ENCODE measurements at places on chromosomes 3 and 15.

DNA sequence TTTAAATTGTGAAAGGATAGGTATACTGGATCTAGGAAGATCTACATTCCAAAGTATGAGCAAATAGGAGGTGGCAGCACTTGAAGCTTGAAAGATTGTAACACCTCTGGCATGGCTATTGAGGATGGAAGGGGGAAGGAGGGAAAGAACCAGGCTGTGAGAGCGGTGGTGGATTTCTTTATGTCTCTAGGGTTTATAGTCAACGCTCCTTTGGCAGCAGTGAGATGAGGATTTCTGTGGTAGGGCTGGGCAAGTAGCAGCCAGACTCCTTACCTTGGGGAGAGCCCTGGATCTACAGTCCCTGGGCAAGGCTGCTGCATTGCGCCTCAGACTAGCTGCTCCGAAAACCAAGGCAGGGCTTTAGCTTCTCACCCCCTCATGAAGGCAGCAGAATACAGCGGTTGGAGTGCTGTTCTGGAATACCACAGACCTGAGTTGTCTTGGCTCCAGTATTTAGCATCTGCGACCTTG, 53.2 kb downstream of the MEF2A start:
- DNase-seq = no peak

GRCh38 chr3:56869157-56869889, 67.6 kb upstream of the ARHGEF3 start:
- DNase-seq = no peak

- DNase-seq = no peak
These were observed 33.4 kb upstream of the PLAAT1 start for GRCh38 chr3:193207290-193208273.

GRCh38 chr15:73335026-73335425, 33.7 kb downstream of the HCN4 start:
- no peak for DNase-seq

GRCh38 chr3:193714523-193715137, 121.6 kb downstream of the OPA1 start:
- DNase-seq = no peak

DNA sequence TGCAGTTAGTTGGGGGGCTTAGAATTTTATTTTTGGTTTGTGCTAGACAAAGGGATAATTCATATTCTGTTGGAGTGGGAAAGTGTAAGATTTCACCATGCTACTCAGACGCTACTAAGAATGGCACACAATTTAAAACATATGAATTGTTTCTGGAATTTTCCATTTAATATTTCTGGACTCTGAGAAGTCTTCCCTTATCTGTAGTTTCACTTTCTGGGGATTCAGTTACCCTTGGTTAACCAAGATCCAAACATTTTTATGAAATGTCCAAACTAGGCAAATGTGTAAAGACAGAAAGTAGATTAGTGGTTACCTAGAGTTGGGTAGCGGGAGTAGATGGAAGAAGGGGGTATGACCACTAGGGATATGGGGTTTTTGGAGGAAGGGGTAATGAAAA, 53.1 kb downstream of the TCF12 start:
- DNase-seq = no peak

DNA sequence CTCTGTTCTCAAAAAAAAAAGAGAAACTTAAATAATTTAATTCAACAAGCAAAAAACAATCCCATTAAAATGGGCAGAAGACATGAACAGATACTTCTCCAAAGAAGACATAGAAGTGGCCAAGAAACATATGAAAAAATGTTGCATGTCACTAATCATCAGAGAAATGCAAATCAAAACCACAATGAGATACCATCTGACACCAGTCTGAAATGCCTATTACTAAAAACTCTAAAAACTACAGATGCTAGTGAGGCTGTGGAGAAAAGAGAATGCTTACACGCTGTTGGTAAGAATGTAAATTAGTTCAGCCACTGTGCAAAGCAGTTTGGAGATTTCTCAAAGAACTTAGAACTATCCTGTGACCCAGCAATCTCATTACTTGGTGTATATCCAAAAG, 382.9 kb downstream of the OTOL1 start:
- no peak for DNase-seq

DNA sequence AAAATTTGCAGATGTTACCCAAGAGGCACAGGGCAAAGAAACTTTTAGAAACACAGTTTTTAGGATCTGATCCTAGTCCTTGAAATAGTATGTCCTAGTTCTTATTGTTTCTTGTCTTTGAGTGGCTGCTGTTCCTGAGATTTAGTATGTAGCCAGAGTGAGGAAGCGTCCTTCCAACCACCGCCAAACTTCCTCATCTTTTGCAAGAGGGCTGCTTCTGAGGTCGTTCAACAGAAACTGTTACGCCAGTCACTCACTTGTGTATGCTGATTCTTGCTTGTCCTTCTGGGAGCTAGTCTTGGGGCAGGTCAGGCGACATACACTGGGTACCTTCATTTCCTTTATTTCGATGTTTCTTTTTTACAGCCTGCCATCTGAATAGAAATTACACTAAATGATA, 577.3 kb upstream of the ZNF717 start:
- DNase-seq = no peak
